ENCODE measurements at places on chromosomes 2 and 18. TPM values are rescaled to one million over a fixed set of nuclear protein-coding genes. Genes with fewer than 3 reads are reported as not detected.

IL18R1 gene
- 22.8 TPM for total RNA-seq

DNA sequence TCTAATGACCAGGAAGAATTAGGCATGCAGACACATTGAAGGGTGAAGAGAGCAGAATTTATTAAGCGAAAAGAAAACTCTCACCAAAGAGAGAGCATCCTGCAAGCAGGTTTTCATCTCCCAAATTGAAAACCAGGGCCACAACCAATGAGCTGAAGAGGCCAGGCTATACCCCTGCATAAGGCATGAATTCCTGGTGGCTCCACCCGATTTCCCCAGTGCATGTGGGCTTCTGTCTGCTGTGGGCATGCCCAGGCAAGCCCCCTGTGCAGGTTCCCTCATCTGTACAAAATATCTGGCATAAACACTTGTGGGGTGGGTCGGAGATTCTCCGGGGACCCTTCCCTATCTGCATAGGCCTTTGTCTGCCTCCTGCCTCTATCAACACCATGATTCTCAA lies 621.6 kb upstream of the LRRTM1 start:
- no peak for DNase-seq
- H3K4me1 ChIP-seq: no peaks in the 10 kb centered on the region

UGT1A10 gene
- not detected for total RNA-seq

GRCh38 chr2:18156002-18156401 lies 277.5 kb downstream of the KCNS3 start:
- no peak overlapping the region for H3K27ac ChIP-seq
- H3K27me3 ChIP-seq: no peaks in the 10 kb centered on the region
- no peak overlapping the region for H3K4me3 ChIP-seq
- DNase-seq: no peak
- no peaks in the 10 kb centered on the region for H3K4me1 ChIP-seq
- no peaks in the 10 kb centered on the region for H3K36me3 ChIP-seq

DNA sequence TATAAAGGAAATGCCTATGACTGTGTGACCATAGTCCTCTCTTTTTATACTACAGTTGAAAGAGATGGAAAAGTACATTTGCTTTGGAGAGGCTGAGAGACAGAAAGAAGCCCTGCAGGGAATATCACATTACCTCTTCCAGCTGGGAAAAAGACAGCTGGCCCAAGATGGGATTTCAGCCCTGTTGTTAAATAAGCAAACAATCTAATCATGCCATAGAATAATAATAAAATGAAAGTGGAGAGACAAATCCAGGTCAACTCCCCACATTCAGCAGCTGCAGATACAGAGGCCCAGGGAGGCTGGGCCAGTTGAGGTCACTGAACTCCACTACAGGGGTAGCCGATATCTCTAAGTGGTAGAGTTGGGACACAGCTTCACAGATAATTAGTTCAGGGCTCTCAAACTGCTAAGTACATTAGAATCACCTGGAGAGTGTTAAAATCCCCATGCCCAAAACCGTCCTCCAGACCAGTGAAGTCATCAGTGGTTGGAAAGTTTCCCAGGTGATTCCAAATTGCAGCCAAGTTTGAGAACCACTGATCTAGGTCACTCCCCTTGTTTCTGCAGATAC lies 81.9 kb downstream of the MOGAT1 start:
- peaks cover 10% of the 10 kb centered on the region for H3K4me1 ChIP-seq
- peaks cover 9% of the 10 kb centered on the region for H3K27me3 ChIP-seq
- H3K36me3 ChIP-seq: no peaks in the 10 kb centered on the region
- DNase-seq: no peak

GRCh38 chr2:203279288-203279687 lies 40.5 kb downstream of the CYP20A1 start:
- no peaks in the 10 kb centered on the region for H3K27me3 ChIP-seq
- H3K4me1 ChIP-seq: no peaks in the 10 kb centered on the region
- H3K27ac ChIP-seq: no peak overlapping the region
- DNase-seq: no peak
- H3K4me3 ChIP-seq: no peak overlapping the region

SLC23A3 gene
- 2.3 TPM for total RNA-seq

- H3K4me1 ChIP-seq: no peaks in the 10 kb centered on the region
- H3K27me3 ChIP-seq: peaks cover 5% of the 10 kb centered on the region
- no peak overlapping the region for H3K4me3 ChIP-seq
- H3K27ac ChIP-seq: no peak overlapping the region
- no peak for DNase-seq
- H3K36me3 ChIP-seq: no peaks in the 10 kb centered on the region
Observed at GRCh38 chr18:55506074-55506473, 81.9 kb downstream of the TCF4 start.

- H3K4me3 ChIP-seq: no peak overlapping the region
- DNase-seq: no peak
- H3K4me1 ChIP-seq: no peaks in the 10 kb centered on the region
- no peaks in the 10 kb centered on the region for H3K27me3 ChIP-seq
Observed at GRCh38 chr2:204585930-204586329, 40.7 kb downstream of the PARD3B start.

- H3K36me3 ChIP-seq: no peaks in the 10 kb centered on the region
- peak; percentile 1 for DNase-seq
- H3K4me1 ChIP-seq: no peaks in the 10 kb centered on the region
Observed at GRCh38 chr2:20236496-20236895, 11.6 kb upstream of the SDC1 start.

DNA sequence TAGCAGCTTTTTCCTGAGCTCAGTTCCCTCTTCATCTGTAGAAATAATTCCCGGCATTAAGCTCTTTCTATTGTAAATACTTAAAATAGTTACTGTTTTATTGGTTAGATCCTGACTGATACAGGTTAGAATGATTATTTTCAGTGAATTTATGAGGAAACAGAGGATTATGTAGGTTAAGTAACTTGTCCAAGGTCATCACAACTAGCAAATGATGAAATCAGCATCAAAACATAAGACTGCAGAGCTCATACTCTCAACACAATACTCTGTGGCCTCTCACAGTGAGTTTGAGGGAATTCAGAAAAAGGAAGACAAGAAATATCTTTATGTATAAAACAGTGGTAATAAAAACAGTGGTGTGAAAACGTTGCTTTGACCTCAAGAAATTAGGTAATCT lies 113.2 kb upstream of the DLX2 start:
- DNase-seq: no peak
- no peak overlapping the region for H3K4me3 ChIP-seq
- H3K36me3 ChIP-seq: no peaks in the 10 kb centered on the region
- H3K27ac ChIP-seq: no peak overlapping the region

- H3K27ac ChIP-seq: no peak overlapping the region
- H3K27me3 ChIP-seq: peaks cover 20% of the 10 kb centered on the region
- H3K4me3 ChIP-seq: no peak overlapping the region
- DNase-seq: no peak
- no peaks in the 10 kb centered on the region for H3K36me3 ChIP-seq
Observed at GRCh38 chr2:64404743-64405142, 49.2 kb upstream of the LGALSL start.

OSGEPL1 gene
- total RNA-seq: 8.0 TPM

DNA sequence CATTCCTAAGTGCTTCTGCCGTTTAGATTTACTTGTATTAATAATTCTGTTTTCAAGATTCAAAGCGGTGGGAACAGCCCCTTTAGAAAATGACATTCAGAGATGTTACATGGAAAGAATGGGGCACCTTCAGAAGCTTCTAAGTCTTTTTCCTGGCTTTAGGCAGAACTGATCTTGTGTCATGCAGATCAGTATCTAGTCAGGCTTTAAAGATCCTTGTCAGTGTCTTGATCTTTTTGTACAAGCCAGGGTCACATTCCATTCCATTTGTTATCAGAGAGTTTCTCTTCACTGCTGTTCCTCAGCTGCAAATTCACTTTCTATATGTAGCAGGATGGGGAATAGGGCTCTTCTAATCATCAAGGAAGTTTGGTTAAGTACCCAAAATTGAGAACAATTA lies 275.3 kb downstream of the DCC start:
- H3K27ac ChIP-seq: no peak overlapping the region
- no peak for DNase-seq
- no peak overlapping the region for H3K4me3 ChIP-seq
- H3K4me1 ChIP-seq: no peaks in the 10 kb centered on the region

GMPPA gene
- total RNA-seq: 42.3 TPM

GRCh38 chr18:26421503-26421902 lies 126.8 kb downstream of the KCTD1 start:
- no peaks in the 10 kb centered on the region for H3K27me3 ChIP-seq
- no peak for DNase-seq
- H3K36me3 ChIP-seq: no peaks in the 10 kb centered on the region
- no peaks in the 10 kb centered on the region for H3K4me1 ChIP-seq
- no peak overlapping the region for H3K27ac ChIP-seq

GRCh38 chr2:19176172-19176852 lies 182.1 kb downstream of the OSR1 start:
- no peak overlapping the region for H3K27ac ChIP-seq
- no peaks in the 10 kb centered on the region for H3K27me3 ChIP-seq
- no peak for DNase-seq
- no peaks in the 10 kb centered on the region for H3K4me1 ChIP-seq
- no peak overlapping the region for H3K4me3 ChIP-seq
- no peaks in the 10 kb centered on the region for H3K36me3 ChIP-seq

BOK gene
- 0.15 TPM for total RNA-seq

DNA sequence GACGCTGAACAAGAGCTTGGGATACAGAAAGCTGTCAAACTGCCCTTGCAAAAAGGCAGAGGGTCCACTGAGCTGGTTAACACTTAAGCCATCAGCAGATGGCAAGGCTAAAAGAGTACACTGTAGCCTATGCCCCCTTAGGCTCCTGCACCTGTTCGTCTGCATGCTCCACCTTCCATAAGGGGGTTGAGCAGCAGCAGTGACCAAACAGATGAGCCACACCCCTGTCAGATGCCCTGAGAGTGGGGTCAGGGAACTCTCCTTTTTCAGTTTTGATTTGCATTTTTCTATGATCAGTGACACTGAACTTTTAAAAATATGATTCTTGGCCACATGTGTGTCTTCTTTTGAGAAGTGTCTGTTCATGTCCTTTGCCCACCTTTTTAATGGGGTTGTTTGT lies 402.5 kb upstream of the FAM98A start:
- H3K4me3 ChIP-seq: no peak overlapping the region
- DNase-seq: no peak
- H3K4me1 ChIP-seq: no peaks in the 10 kb centered on the region
- H3K27me3 ChIP-seq: no peaks in the 10 kb centered on the region

ZNF407 gene
- total RNA-seq: 13.4 TPM

TLX2 gene
- total RNA-seq: 3.3 TPM

SELENOI gene
- 22.9 TPM for total RNA-seq

POTEI gene
- not detected for total RNA-seq

DNA sequence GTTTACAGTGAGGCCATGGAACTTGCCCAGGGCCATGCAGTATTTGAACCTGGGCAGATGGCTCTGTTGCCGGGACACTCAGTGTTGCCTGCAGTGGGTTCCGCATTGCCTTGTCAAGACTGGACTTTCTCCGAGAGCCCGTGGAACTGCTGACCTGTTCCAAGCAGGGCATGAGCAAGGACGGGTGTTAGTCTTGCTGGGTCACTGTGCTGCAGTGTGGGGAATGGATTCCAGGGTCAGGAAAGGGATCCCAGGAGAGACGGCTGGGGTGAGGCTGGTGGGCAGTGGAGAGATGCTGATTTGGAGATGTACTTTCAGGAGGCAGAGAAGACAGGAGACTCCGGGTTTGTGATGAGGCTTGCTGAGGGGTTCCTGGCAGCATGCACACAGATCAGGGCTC lies 348.7 kb upstream of the HS6ST1 start:
- no peak overlapping the region for H3K27ac ChIP-seq
- no peaks in the 10 kb centered on the region for H3K27me3 ChIP-seq
- H3K36me3 ChIP-seq: no peaks in the 10 kb centered on the region
- no peak for DNase-seq
- no peak overlapping the region for H3K4me3 ChIP-seq
- H3K4me1 ChIP-seq: no peaks in the 10 kb centered on the region

L3MBTL4 gene
- total RNA-seq: 0.20 TPM

- DNase-seq: peak; percentile 58
- H3K4me3 ChIP-seq: no peak overlapping the region
- H3K4me1 ChIP-seq: no peaks in the 10 kb centered on the region
- no peak overlapping the region for H3K27ac ChIP-seq
- no peaks in the 10 kb centered on the region for H3K27me3 ChIP-seq
Observed at GRCh38 chr2:42663106-42663780, 94.8 kb downstream of the MTA3 start.

- H3K36me3 ChIP-seq: no peaks in the 10 kb centered on the region
- no peak overlapping the region for H3K27ac ChIP-seq
- DNase-seq: no peak
- no peaks in the 10 kb centered on the region for H3K27me3 ChIP-seq
- H3K4me3 ChIP-seq: no peak overlapping the region
- H3K4me1 ChIP-seq: no peaks in the 10 kb centered on the region
Observed at GRCh38 chr2:58794103-58794502, 553.0 kb upstream of the FANCL start.

DNA sequence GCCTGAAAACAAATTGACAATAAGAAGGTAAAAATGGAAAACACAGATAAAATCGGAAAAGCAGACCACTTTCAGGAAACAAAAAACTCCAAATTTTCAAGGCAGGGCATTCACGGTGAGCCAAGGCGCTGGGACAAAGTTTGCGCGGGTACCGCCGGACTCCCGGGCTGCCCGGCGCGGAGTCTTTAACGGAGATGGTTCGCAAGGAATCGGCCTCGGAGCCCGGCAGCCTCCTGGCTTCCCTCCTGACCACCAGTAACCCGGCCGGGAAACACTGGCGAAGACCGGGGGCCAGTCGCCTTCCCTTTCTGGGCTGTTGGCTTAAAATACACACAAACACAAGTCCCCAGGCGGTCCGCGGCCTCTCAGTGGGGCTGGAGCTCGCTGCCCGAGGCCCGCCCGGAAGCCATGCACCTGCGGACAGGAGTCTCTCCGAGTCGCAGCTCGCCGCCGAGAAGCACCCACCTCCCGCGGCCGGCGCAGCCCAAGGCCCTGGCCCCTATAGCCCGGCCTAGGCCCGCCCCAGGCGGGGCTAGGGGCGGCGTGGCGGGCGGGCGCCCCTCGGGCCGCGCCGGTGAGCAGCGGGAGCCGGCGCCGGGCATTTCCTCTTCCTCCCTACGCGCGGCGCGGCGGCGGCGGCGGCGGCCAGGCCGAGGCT lies 622 bp upstream of the KCMF1 start:
- H3K36me3 ChIP-seq: peaks cover 43% of the 10 kb centered on the region
- peak; percentile 67 for DNase-seq
- peaks cover 42% of the 10 kb centered on the region for H3K4me1 ChIP-seq
- H3K27me3 ChIP-seq: no peaks in the 10 kb centered on the region

- H3K4me1 ChIP-seq: peaks cover 26% of the 10 kb centered on the region
- H3K27me3 ChIP-seq: no peaks in the 10 kb centered on the region
- H3K27ac ChIP-seq: no peak overlapping the region
- H3K36me3 ChIP-seq: peaks cover 9% of the 10 kb centered on the region
Observed at GRCh38 chr2:231966886-231967285, 5.4 kb downstream of the DIS3L2 start.

DNA sequence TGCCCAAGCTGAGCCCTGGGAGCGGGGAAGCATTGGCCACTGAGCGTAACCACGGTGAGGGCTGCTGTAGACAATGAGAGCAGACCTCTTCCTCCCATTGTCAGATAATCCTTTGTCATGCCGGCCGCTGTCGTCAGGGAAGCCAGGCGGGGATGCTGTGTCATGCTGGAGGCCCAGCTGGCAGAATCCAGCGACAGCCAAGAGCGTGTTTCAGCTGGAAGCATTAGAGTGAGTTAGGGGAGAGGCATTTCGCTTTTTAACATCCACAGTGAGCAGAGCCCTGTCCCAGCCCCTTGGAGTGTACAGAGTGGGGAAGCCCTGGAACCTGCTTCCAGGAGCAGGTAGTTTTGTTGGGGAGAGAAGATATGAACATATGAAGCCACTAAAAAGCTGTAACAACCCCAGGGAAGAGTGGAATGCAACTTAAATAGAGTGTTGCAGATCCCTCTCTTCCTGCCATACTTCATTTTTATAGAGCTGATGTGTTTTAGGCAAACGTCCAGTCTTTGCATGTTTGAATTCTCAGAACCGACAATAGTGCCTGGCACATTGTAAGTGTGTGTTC lies 7.0 kb downstream of the CTIF start:
- peaks cover 18% of the 10 kb centered on the region for H3K4me1 ChIP-seq
- no peaks in the 10 kb centered on the region for H3K36me3 ChIP-seq
- no peak overlapping the region for H3K4me3 ChIP-seq

All from activated CD4-positive, alpha-beta memory T cell treated with anti-CD3 and anti-CD28 coated beads, Interleukin-2, amount 10 ng/mL, durations not matched to agents 7 days and 5 days (primary cell).